Stimulated activated CD4-positive, alpha-beta T cell treated with anti-CD3 and anti-CD28 coated beads, Interleukin-15, amount 100 ng/mL, for 1 hour (primary cell): ENCODE measurements at places on chromosomes 3 and 15.

- peak; percentile 10 for DNase-seq
Observed at GRCh38 chr3:15241341-15241740, 35.3 kb downstream of the CAPN7 start.

DNA sequence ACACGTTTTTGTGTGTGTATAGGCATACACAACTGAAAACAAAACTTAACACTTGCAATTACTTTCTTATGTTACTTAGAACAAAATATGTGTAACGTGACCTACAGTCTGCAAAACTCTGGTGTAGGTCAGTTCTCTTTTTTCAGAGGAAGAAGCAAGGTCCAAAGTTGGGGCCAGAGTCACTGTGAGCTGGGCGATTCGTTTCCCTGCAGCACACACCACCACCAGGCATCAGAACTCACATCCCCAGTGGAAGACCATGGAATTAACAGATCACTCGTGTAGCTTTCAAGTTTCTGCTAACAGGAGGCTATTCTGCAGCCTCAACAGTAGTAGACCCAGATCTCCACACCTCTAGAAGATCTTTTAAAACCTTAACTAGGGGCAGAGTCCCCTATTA, 25.8 kb downstream of the ANP32A start:
- DNase-seq, result no peak

DNA sequence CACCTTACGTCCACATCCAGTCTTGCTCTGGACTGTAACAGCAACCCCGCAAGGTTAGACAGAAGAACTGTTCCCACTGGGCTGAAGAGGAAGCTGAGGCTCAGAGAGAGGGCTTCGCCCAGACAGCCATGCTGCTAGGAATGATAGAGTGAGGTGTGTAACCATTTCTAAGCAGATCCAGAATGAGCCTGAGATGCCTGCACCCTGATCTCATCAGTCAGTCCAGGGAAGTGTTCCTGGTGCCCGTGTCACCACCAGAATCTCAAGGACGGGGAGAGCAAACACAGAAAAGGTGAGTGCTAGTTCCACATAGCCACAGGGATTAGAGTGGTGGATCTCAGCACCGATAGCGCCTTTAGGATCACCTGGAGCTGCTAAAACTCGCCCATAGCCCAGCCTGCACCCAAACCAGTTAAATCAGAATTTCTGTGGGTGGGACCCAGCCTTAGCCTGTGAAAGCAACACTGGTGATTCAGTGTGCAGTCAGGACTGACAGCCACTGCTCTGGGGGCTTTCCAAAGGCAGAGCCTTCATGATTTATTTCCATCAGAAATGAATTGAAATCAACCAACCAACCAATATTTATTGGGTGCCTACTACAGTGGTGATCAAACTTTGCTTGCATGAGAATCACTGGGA, 12.3 kb downstream of the ISLR start:
- DNase-seq, result no peak

GRCh38 chr3:29514912-29515311, 234.0 kb downstream of the RBMS3 start:
- no peak for DNase-seq

- no peak for DNase-seq
Observed at GRCh38 chr15:92625251-92625980, 30.2 kb downstream of the FAM174B start.
